NCI-H1092 (cell line): ENCODE measurements at places on chromosomes 3 and 15.

DNA sequence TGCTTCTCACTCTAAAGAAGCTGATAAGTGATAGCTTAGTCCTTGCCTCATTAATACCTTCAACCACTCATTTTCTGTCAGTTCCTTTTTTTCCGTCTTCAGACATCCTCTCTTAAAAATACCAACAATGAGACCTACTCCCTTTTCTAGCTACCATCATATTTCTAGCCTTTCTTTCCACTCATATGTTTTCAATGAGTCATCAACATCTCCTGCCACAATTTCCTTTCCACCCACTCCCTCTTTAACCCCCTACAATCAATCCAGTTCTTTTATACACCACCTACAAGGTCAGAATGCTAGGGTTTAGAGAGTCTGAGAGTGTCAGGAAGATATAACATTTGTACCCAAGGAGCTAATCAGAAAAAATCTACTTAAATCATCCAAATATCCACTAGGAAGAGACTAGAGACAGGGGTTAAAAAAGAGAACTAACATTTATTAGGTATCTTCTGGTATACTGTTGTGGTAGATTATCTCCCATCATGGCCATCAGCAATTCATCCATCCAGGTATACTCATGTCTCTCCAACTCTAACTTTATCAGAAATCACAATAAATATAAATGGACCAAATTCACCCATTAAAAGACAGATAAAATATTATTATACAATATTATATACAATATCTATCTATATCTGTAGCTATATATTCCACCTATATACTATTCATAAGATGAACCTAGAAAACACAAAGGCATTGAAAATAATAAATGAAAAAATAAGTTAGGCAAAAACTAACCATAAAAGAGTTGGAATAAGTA, 42.5 kb downstream of the MYLK start:
- DNase-seq = no peak

DNA sequence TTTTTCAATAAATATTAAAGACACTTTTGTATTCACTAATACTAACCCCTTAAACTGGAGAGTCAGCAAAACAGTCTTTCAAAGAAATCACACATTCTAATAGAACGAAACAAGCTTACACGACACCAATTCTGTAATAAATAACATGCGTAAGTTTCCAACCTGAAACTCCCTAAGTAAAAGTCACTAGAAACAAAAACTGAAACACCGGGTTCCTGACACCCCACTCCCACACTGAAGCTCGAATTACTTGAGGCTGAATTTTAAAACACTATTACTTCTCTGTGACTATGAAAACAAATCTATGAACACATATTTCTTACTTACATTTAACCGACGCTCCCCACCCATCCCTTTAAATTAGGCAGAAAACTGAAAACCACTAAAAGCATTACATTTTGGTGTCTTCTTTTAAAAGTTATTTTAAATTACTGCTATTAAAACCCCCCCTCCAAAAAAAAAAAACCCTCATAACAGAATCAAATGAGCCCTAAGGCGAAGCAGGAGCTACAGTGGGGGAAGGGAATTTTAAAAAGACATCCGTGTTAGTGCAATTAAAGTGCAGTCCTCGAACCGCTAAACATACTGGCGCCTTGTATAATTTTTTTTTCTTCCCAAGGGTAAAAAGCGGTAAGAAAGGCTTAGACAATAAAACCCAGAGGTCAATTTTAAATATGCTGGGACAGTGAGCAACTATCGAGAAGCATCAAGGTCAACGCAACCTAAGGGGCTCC, 878 bp downstream of the SPPL2A start:
- no peak for DNase-seq

- no peak for DNase-seq
Observed at GRCh38 chr15:57477736-57478522, 101.6 kb downstream of the CGNL1 start.

DNA sequence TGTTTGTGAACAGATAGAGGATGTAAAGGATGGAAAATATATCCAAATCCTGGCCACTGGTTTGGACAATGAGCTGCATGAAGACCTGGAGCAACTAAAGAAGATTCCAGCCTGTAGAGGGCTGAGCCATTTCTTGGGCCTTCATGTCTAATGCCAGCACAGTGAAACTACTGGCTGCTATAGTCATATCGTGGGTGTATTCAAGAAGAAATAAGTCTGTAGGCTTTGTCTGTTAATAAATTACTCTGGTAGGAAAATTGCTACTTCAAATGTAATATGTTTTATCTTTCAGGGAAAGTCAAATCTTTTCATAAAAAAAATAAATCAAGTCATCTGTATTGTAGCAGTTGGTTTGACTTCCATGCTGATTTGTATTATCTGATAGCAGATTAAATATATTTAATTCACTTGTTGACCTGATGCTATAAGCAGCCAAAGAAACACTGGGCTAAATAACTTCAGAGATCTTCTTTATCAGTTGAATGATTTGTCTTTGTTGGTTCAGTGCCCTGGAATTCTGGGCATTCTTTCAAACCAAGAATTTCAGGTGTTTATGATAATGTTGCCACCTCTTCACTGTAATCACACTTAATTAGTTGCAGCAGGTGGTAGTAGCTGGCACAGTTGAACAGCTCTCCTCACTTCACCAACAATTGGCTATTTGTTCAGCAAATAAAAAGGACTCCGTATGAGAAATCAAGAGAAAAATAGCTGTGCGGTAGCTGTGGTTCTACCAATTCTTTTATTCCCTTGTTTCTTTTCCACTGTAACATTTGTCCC, 1109.5 kb downstream of the NSUN3 start:
- DNase-seq = no peak

DNA sequence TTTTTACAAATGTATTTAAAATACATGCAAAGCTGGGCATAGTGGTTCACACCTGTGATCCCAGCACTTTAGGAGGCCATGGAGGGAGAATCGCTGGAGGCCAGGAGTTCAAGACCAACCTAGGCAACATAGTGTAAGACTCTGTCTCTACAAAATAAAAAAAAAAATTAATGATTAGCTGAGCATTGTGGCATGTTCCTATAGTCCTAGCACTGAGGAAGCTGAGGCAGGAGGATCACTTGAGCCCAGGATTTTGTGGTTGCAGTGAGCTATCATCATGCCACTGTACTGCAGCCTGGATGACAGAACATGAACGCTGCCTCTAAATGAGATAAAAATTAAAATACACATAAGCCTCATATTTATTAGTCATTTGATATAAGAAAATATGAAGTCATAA, 142.8 kb downstream of the TCF12 start:
- DNase-seq = no peak

GRCh38 chr3:100928638-100929428, 64.4 kb downstream of the ABI3BP start:
- no peak for DNase-seq

DNA sequence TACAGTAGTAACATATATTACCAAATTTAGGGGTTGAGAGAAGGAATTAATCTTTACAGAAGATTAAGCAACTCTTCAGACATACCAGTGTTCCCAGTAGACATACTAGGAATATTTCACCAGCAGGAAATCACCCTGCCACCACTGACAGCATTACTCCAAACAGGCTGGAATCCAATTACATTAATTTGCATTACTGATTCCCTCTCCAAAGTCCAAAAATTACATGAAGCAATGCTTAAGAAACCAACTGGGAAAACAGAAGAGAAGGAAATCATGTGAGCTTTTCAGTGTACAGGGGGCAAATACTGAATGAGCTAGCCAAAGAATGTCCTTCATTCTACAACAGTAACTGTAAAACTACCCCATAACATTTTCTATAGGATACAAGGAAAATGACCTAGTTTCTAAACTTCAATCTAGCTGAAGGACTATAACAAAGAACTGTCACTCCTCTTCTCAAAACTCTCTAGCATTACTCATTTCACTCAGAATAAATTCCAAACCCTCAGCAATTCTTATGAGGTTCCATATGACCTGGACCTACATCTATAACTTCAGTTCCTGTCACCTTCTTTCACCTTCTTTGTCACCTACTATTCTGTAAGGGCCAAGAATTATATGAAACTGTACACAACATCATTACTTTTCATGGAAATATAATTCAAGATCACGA, 72.7 kb downstream of the INO80 start:
- no peak for DNase-seq

DNA sequence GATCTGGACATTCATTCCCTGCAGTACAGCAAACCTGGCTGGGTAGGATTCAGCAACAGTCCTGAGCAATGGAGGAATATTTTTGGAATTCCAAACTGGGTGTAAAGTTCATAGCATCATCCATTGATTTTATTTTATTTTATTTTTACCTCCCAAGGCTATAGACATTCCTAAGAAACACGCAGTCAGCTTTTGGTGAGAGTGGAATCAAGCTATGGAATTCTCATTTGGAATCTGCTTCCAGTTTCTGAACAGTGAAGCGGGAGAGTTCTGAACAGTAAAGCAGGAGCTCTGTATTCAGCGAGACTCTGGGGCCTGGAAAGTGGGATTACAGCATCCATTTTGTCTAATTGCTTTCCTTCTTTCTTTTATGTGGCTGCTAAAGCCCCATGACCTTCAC, 1.4 kb upstream of the PDZRN3 start:
- DNase-seq = no peak

DNA sequence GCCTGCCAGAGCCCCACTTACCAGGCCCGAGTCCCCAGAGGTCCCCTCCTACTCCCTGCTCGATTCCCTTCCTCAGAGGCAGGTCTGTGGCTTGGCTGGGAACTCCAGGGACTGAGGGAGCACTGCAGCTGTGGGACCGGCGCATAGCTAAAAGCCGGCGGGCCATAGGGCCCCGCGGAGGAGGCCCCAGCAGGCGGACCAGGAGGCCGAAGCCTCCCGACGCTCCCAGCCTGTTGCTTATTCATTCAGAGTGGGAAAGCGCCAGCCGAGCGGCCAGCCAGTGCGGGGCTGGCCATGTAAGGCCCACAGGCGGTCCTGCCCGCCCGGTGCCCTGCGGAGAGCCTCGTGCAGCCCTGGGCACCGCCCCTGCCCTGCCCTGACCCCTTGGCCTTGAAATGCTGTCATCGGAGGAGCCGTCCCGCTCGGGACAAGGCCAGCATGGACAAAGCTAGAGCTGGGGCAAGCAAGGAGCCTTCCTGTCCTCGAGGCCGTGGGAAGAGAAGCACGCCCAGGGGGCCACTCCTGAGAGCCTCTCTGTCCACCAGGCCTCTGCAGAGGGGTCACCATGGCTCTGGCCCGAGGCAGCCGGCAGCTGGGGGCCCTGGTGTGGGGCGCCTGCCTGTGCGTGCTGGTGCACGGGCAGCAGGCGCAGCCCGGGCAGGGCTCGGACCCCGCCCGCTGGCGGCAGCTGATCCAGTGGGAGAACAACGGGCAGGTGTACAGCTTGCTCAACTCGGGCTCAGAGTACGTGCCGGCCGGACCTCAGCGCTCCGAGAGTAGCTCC, at the start of gene LOXL1:
Gene LOXL1 (plus strand): TSS at position 244 of the 784 bp plus-strand sequence. CDS start 322 bp downstream, at position 566.
- DNase-seq = no peak

GRCh38 chr3:101926594-101927105, 77.3 kb downstream of the NFKBIZ start:
- DNase-seq = no peak

- DNase-seq = no peak
Observed at GRCh38 chr3:154050766-154051165, 70.4 kb upstream of the ARHGEF26 start.

DNA sequence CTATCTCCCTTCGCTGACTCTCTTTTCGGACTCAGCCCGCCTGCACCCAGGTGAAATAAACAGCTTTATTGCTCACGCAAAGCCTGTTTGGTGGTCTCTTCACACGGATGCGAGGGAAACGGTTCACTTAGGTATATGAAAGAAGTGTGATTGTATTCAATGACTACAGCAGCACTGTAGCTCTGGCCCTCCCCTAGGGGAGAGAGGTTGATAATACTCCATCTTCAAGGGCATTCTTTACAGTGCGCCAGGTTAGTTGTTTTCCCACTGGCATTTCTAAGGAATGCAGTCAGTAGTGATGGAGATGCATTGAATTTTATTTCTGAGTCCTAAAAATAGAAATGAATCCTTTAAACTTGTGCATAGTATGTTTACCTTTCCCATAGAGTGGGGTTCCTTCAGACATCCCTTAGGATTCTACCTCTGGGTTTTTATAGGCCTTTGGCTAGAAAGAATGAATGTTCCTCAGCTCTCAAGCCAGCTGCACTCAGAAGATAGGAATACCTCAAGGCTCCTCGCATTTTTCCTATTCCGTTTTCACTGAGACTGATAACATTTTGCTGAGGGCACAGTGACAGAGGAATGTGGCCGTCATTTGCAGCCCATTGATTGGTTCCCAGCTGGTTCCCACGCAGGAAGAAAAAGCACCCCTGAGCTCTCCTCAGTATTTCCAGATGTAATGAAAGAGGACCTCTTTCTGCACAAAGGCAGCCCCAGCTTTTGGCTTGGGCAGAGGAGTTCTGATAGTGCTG, 131.8 kb upstream of the C2CD4B start:
- no peak for DNase-seq

DNA sequence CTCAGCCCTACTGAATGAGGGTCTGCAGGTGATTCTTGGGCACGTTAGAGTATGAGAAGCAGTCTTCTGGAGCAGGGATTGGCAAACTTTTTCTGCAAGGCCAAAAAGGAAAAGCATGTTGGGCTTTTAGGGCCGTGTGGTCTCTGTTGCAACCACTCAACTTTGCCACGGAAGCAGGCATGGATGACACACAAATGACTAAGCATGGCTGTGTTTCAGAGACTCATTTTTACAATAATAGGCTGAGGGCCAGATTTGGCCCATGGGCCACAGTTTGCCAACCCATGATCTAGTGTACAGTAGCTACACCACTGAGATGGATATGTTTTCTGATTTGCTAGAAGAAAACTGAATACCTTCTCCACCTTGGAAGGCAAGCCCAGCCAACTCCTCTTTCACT, 66.1 kb upstream of the PRICKLE2 start:
- DNase-seq = no peak
